ENCODE measurements at places on chromosomes 12 and 14. TPM values are rescaled to one million over a fixed set of nuclear protein-coding genes. Genes with fewer than 3 reads are reported as not detected.

FOXN4 gene
- not detected for total RNA-seq

NXPH4 gene
- 4.3 TPM for total RNA-seq

KIF26A gene
- not detected for total RNA-seq

CLEC4D gene
- not detected for total RNA-seq

SLC7A8 gene
- 4.8 TPM for total RNA-seq

ERP27 gene
- total RNA-seq: not detected

KRT5 gene
- 3.3 TPM for total RNA-seq

SMCO2 gene
- not detected for total RNA-seq

All from myocyte (in vitro differentiated cells).